ENCODE measurements at places on chromosomes 13 and 19.

- DNase-seq, result no peak
These were observed 108.8 kb downstream of the NDFIP2 start for GRCh38 chr13:79589603-79590393.

GRCh38 chr13:99972190-99972731 lies 694 bp upstream of the ZIC5 start:
- no peak for DNase-seq

DNA sequence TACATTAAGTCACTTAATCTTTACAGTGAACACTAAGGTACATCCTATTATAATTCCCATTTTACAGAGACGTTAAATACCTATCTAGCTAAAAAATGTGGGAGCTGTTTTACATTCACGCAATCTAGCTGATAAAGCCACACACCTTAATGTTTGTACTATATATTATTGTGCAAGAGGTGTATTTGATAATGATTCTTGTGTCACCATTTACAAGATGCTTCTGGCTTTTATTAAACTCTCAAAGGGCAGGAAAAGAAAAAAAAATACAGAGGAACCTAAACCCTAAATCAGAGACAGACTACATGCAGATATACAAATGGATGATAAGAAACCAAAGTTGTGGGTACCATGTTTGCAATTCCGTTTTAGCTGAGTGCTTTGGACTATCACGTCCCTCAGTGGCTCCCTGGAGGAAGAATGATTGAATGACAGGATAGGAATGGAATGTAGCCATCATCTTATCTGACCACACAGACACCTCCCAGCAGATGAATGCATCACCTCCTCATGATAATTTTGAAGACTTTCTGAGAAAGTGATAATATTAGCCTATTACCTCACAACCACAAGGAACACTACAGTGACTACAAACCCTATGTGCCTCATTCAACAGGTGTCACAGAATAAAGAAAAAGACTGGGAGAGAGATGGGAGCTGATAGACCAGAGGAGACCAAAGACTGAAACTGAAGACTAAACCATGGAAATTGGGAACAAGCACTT lies 230.5 kb upstream of the SERP2 start:
- DNase-seq, result no peak

GRCh38 chr13:73351730-73352129 lies 292.9 kb downstream of the KLF5 start:
- DNase-seq, result no peak

- DNase-seq, result no peak
These were observed 985 bp upstream of the KCNK6 start for GRCh38 chr19:38318660-38319059.

DNA sequence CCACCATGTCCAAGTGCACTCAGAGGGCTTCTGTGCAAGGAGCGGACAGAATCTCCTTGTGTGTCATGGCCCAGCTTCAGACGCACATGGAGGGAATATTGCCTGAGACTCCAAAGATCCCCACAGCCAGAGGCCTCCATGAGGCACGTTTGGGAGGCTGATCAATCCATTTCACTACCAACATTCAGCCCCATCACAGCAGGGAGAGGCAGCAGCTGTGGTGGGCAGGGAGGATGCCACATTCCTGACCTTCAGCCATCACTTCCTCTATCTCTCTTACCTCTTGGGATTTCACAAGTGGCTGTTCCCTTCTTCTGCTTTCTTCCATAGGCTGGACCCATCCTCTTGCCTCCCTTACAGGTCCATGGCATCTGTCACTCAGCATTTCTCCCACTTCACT lies 82.4 kb upstream of the MBNL2 start:
- DNase-seq, result no peak

DNA sequence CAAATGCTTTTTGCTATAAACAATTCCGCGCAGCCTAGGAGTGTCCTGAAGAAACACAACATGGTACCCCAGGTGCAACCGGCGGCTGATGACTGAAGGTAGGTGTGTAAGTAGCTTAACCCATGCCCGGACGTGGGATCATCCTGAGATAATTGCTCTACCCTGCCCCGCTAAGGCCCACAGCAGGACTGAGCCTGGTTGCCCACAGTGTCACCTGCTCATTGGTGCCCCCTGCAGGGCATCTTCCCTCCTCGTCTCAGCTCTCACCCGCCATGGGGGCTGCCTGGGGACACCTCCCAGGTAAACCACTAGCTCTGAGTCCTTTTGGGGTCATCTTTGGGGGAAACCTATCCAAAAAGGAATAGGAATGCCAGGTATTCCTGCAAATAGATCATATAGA lies 22.3 kb downstream of the TMEM161A start:
- DNase-seq, result peak; percentile 41

- DNase-seq, result no peak
These were observed 50.9 kb downstream of the PEPD start for GRCh38 chr19:33470686-33471085.

DNA sequence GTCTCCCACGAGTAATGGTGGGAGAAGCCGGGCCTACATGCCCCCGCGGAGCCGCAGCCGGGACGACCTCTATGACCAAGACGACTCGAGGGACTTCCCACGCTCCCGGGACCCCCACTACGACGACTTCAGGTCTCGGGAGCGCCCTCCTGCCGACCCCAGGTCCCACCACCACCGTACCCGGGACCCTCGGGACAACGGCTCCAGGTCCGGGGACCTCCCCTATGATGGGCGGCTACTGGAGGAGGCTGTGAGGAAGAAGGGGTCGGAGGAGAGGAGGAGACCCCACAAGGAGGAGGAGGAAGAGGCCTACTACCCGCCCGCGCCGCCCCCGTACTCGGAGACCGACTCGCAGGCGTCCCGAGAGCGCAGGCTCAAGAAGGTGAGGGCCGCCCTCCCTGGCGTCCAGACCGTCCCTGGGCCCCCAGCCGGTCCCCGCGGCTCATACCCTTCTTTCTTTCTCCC lies 1.4 kb upstream of the USF2 start:
- peak; percentile 51 for DNase-seq

DNA sequence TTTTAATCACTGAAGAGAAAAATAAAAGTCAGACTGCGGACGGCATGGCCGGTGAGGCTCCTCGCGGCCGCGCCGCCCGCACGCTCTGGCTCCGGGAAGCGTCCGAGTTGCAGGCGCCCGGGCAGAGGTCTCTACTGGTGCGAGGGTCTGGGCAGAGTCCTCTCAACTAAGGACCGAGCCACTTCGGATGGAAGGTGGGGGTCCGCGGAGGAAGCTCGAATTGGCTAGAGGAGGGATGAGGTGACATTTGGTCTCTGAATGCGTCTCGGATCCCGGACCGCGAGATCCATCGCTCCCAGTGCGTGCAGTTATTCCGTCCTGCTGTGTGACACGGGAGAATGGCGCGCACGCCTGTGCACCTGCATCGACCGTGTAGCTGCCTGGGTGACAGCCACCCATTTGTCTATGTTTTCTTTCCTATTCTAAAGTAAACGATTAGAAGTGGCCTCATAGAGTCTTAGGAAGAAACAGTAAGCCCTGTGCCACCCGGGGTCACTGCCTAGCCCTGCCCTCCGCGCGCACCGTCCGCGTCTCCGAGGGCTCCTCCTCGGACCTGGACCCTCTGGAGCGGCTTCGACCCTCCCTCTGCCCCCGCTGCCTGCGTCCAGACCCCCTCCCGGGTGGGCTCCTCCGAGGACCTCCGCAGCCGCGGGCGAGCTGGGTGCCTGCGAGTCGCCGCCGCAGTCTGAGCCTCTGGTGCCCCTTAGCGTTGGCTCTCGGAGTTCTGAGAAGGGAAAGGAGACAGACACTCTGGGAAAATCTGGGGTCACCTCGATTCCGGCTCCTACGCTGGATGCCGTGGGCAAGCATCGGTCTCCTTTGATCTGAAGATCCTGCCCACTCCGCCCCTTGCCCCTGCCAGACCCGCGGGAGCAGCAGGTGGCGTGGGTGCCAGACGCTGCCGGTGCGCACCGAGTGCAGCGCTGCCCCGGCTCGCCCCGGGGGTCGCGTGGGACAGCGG lies 347.4 kb downstream of the LIG4 start:
- no peak for DNase-seq

All from activated naive CD4-positive, alpha-beta T cell treated with Interleukin-2 at 50 U/mL for 16 hours (primary cell).